Breast epithelium (tissue), 4 donors: ENCODE measurements at places on chromosomes 7 and 10.
A peak's percentile ranks its signal among the peaks of the same experiment; 100 is the strongest.

DNA sequence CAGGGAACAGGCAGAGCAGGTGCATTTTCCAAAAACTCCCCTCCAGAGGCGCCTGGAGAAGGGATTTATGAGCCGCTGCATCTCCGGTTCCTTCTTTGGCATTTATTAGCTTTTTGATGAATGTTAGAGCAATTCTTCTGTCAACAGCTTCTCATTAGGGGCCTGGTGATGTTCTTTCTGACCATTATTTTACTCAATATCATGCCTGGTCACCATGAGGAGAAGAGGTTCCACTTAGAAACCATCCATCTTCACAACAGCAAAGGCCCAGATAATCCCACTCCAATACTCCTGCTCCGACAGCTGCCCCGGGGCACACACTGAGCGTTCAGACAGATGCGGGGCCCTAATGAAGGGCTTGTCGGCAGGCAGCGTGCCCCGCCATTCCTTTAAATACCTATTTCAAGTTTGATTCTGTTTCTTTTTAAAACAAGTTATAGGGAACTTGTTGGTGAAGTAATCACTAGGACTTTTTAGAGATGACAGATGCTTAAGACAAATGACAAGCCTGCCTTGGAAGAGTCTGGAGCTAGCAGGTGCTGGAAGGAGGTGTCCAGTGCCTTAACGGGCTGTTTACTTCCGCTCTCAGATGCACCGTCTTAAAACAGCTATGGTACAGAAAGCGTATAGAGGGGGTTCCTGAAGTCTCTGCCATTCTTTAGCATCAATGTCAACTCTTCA is 31.7 kb downstream of the ECHDC3 start:
- no peak for DNase-seq

GRCh38 chr7:106866298-106867281 is 1.5 kb downstream of the PIK3CG start:
- DNase-seq: no peak

GRCh38 chr7:143455942-143456341 is 12.7 kb downstream of the TAS2R60 start:
- no peak for DNase-seq

DNA sequence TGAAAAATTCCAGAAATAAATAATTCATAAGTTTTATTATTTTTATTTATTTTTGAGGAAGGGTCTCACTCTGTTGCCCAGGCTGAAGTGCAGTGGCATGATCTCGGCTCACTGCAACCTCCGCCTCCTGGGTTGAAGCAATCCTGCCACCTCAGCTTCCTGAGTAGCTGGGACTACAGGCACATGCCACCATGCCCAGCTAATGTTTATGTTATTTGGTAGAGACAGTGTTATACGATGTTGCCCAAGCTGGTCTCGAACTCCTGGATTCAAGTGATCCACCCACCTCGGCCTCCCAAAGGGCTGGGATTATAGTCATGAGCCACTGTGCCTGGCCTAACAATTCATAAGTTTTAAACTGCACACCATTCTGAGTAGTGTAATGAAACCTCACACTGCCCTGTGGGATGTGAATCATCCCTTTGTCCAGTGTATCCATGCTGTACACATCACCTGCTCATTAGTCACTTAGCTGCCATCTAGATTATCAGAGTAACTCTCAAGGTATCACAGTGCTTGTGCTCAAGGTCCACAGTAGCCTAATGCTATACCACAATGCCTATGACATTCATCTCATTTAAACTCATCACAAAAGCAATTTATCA is 17.9 kb downstream of the RTKN2 start:
- DNase-seq: no peak

- DNase-seq: no peak
Measured at GRCh38 chr7:133534816-133535215, 281.9 kb downstream of the EXOC4 start.

- DNase-seq: no peak
Measured at GRCh38 chr10:63666836-63667383, 145.7 kb downstream of the REEP3 start.

DNA sequence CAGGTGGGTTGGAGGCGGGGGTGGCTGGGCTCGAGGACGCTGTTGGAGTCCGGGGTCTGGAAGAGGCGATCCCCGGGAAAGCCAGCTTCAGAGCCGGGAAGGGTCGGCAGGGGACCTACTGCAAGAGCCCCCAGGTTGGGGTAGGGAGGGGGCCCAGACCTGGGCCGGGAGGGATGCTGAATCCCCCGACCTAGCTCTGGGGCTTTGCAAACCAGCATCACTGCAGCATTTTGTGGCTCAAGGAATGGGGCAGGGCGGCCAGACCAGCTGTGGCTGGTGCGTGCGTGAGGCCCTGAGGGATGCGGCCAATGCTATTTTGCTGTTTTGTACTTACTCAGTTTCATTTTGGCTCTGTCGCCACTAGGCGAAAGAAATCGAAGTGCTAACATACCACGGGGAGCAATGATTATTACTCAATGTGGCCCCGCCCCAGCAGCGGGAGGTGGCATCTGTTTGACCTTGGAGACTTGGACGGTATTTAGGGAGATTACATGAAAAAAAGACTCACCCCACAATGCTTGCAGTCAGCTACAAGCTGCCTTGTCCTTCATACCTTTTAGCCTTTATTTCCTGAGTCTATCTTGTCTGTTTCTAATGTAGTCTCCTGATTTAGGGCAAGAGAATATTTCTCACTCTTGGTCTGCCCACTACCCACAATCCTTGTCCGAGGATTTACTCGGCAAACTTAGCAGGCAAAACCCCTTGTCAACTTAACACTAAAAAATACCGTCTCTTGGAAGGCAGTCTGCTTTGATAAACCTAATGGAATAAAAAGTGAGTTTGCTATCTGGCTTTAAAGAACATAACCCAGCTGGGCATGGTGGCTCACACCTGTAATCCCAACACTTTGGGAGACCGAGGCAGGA is 16.2 kb downstream of the HSPB1 start:
- no peak for DNase-seq

GRCh38 chr7:130048906-130049305 is 2.3 kb downstream of the ZC3HC1 start:
- no peak for DNase-seq

DNA sequence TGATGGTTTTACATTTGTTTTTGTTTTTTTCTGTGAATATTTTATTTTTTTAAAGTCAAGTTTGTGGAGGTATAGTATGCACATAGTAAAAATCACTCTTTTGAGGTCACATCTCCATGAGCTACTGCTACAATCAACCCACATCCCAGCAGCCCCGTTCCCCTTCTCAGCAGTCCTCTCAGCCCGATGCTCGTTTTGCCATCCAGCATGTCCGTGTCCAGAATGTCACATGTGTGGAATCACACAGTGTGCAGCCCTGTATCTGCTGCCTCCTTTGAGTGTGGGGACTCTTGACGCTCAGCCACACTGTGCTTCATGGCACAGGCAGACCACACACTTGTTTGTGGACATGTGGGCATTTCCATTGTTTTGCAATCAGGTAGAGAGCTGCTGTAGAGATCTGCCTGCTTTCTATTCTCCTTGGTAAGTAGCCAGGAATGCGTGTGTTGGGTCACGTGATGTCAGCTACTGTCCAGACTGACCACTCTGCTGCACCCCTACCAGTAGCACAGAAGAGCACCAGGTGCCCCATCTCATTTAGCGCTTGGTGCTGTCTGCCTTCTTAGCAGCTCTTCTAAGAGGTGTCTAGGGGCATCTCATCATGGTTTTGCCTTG is 71.6 kb upstream of the CAMK2B start:
- no peak for DNase-seq

DNA sequence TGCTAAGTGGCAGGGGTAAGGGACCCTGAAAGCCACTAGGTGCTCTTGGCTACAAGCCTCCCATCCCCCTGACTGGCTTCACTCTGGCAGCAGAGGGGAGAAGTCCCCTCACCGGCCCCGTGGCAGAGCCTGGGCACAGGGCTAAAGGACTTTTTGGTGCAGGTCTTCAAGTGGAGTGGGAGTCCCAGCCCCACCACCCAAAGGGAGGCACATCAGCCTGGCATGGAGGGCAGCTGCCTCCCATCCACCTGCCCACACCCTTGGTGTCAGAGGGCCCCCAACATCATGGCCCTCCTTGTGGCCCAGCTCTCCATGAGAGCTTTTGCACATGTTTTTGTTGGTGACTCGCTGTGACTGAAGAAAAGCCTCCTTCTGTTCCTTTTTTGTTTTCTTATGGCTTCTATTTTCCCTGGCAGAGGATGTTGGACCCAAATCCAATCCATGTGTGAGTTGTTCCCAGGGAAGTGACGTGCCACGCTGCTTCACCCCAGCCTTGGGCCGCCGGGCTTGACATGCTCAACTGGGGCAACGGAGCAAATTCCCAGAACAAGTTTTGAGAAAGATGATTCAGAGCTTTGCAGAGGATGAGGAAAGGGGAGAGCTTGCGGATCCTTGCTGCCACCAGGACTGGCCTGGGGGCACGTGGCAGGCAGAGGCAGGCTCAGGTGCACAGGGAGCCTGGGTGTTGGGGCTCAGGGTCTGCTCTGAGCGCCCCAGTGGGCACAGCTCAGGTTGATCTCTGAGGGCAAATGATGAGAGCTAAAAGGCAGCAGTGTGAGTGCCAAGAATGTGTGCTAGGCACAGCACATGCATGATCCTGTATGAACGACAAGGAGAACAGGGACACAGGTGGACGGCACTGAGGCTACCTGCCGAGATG is 1.9 kb upstream of the AEBP1 start:
- no peak for DNase-seq

DNA sequence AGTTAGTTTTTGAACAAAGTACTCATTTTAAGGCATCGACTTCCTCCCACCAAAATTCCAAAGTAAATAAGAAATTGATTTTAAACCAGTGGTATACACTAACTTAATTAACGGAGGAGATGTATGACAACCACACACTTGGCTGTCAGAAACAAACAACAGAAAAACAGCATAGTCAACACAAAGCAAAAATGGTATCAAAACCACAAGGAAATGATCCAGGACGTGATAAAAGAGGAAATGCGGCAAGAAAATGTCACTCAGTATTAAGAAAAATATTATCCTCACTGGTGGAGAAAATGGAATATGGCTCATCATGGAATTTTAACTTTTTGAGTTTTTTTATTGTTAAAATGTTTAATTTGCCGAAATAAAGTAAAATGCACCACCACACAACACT is 17.5 kb downstream of the KIAA1549 start:
- DNase-seq: no peak

- no peak for DNase-seq
Measured at GRCh38 chr7:52261057-52261456, 774.4 kb upstream of the POM121L12 start.

GRCh38 chr10:86139066-86139657 is 227.4 kb downstream of the GRID1 start:
- DNase-seq: no peak

- DNase-seq: peak; percentile 70
Measured at GRCh38 chr7:99040104-99040958, 103.6 kb downstream of the SMURF1 start.

DNA sequence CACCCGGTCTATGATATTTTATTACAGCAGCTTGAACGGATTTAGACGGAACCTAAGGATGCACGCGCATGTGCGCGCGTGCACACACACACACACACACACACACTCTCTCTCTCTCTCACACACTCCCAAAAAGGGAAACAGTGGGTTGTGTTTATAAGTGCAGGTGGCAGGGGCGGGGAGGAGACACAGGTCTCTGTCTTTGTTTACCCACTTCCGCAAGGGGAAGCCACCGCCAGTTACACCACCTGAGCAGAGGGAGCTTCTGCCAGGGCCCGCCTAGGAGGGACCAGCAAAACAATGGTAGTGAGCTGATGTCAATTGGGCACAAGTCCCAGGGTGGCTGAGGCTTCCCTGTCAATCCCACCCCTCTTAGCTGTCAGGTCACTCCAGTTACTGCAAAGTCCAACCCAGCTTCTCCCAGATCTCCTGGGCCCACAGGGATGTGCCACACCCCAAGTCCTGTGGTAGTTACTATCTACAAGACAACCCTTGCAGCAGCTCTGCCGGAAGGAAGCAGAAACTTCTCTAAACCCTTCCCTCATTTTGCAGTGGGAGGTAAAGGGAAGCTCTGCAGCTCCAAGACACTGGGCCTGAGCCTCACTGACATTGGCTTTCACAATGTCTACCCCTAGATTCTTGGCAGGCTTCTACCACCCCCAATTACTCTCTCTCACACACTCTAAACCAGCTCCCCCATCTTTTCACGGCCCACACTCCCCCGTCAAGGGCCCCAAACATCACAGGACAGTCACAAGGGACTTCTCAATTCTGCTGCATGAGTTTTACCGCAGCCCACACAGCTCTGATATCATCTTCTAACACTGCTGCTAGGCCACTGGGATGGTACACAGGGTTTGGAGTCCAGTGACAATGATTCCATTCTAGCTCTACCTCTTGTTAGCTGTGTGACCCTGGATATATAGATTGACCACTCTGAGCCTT is 17.6 kb downstream of the ANXA11 start:
- peak; percentile 52 for DNase-seq
